CD4-positive, alpha-beta T cell treated with Interleukin-4 for 1 hour (primary cell): ENCODE measurements at places on chromosomes 11 and 22.

GRCh38 chr11:2929950-2930703 is 907 bp upstream of the PHLDA2 start:
- DNase-seq: peak; percentile 31

- no peak for DNase-seq
These were observed 117.9 kb downstream of the MED15 start for GRCh38 chr22:20625270-20625669.

GRCh38 chr11:106727256-106727655 is 291.0 kb downstream of the GUCY1A2 start:
- DNase-seq: no peak

GRCh38 chr22:41505511-41506220 is 36.7 kb downstream of the ACO2 start:
- no peak for DNase-seq

- DNase-seq: no peak
These were observed 894.8 kb downstream of the TBC1D22A start for GRCh38 chr22:47657224-47657623.

- DNase-seq: no peak
These were observed 85.2 kb downstream of the IGLL1 start for GRCh38 chr22:23494930-23495266.

GRCh38 chr11:12517741-12518140 is 140.4 kb downstream of the PARVA start:
- DNase-seq: no peak

DNA sequence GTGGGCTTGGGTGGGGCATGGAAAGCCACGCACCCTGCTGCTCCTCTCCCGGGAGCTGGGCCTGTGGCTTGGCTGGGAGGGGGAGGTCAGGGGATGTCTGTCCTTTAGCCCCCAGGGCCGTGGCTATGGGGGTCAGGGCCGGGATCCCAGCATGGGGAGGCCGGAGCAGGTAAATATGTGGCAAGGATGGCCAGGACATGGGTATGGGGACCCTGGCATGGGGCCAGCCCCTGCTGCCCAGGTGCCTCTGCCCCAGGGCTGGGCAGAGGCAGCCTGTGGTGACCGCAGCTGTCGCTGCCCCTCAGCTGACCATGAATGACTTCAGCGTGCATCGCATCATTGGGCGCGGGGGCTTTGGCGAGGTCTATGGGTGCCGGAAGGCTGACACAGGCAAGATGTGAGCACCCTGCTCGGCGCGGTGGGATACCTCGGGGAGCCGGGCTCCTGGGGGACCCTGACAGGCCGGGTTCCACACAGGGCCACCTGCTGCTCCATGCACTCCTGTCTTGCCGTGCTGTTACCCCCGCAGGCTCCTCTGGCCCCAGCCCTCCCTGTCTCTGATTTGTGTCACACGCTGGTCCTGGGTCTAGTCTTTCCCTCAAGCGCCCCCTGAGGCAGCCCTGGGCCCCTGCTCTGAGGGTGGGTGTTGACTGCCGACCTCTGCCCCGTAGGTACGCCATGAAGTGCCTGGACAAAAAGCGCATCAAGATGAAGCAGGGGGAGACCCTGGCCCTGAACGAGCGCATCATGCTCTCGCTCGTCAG is 8.1 kb upstream of the ANKRD13D start:
- DNase-seq: no peak

DNA sequence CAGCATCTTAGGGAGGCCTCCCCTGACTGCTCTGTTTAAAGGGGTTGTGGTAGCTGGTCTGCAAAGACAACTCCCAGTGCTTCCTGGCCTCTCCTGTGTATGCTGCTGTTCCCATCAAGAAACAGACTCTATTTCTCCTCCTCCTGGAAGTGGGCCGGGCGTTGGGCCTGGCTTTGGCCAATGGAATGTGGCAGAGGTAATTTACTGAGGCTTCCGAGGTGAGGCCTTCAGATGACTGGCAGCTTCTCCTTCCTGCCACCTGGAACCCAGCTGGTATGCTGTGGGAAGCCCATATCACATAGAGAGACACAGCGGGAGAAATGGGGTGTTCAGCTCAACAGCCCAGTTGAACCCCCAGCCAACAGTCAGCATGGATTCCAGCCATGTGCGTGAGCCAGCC is 25.1 kb upstream of the EIF3D start:
- DNase-seq: no peak

- DNase-seq: no peak
These were observed 24.2 kb downstream of the MFNG start for GRCh38 chr22:37461961-37462360.

- DNase-seq: no peak
These were observed 1333.1 kb upstream of the TENM4 start for GRCh38 chr11:80773919-80774318.

- DNase-seq: peak; percentile 59
These were observed 69.4 kb upstream of the FGF3 start for GRCh38 chr11:69888483-69889181.

DNA sequence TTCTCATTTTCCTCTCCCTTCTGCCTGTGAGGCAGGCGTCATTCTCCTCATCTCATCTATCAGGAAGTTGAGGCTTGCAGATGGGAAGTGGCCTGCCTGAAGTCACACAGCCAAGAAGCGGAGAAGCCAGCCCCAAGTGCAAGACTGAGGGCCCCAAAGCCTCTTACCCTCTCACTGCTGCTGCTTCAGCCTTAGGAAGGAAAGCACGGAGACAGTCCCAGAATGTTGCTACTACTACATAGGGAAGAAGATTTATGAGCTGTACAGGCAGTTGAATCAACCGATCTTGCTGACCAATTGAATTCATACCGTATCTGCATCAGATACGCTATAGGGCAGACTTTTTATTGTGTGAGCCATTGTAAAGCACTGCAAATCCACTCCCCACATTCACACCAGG is 89.0 kb downstream of the CWC15 start:
- no peak for DNase-seq

GRCh38 chr22:23245045-23245798 is 64.9 kb downstream of the BCR start:
- no peak for DNase-seq

GRCh38 chr11:59872076-59872475 is 5.8 kb upstream of the TCN1 start:
- DNase-seq: no peak

GRCh38 chr11:96227244-96227643 is 115.8 kb downstream of the MAML2 start:
- DNase-seq: no peak

DNA sequence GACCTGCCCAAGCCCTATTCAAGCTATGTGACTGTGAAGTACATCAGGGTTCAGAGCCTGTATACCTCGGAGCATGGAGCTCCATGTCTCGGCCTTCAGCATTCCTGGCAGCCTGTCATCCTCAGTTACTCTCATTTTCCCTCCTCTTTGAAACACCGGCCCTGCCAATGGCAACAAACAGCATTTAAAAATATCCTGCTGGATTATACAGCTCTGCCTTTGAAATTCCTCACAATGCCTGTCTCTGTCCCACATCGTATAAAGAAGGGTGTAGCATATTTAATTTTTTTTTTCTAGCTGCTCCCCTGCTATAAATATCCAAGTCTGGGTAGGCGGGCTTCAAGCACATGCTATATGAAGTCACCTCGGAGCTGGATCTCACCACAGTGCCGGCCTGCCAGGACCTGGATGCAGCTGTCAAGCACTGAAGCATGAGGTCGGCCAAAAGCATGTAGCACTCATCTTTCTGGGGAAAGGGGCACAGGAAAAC is 11.8 kb downstream of the ABTB2 start:
- no peak for DNase-seq

DNA sequence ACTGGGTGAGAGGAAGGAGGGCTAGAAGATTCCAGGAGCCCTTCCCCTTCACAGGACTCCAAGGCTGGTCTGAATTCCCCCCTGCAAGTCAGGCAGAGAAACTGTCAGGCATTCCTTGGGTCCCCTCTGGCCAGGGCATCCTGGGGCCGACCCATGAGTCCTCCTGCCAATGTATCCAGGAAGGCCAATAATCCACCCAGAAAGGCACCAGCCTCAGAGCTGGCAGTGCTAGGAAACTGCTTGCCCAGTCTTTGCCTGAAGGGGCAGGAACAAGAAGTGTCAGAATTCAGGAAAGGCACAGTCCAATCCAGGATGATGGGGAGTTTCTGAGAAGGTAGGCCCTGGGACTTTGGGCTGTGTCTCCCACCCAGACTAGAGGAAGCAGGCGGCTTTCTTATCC is 41.0 kb downstream of the BUD13 start:
- DNase-seq: no peak

- no peak for DNase-seq
These were observed 4.7 kb downstream of the C11orf87 start for GRCh38 chr11:109426442-109427240.

GRCh38 chr11:118051611-118052461 is 25.0 kb upstream of the TMPRSS4 start:
- DNase-seq: peak; percentile 85

GRCh38 chr11:57798905-57799559 is 37.4 kb downstream of the CTNND1 start:
- peak; percentile 16 for DNase-seq

DNA sequence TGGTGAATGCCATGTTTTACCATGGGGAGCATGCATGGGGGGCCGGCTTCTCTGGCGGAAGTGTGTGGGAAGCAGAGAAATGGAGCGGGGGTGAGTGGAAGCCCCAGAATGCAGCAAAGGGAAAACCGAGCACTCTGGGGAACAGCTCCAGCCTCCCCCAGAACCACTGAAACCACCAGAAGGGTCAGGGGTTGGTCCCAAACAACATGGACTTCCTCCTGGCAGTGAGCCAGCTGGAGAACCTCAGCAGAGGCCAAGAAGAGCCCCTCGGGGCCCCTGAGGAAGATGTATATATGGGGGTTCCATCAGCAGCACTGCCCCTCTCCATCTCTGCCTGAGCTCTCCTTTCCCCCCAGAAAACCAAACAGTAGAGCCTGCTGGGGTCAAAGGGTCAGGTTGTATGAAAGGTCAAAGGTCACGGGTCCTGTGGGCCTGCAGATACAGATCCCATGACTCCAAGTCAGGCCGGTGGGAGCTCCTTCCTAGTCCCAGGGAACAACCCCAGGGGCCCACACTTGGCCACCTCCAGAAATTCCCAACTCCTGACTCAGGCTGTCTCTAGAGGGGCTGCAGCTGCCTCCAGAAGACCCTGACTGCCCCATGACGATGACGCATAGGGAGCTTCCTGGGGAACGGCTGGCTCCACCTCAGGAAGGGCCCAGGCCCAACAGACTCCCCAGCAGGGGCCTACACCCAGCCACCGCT is 48.5 kb upstream of the TIMP3 start:
- DNase-seq: no peak

- DNase-seq: no peak
These were observed 16.8 kb upstream of the RGL4 start for GRCh38 chr22:23673826-23674690.

DNA sequence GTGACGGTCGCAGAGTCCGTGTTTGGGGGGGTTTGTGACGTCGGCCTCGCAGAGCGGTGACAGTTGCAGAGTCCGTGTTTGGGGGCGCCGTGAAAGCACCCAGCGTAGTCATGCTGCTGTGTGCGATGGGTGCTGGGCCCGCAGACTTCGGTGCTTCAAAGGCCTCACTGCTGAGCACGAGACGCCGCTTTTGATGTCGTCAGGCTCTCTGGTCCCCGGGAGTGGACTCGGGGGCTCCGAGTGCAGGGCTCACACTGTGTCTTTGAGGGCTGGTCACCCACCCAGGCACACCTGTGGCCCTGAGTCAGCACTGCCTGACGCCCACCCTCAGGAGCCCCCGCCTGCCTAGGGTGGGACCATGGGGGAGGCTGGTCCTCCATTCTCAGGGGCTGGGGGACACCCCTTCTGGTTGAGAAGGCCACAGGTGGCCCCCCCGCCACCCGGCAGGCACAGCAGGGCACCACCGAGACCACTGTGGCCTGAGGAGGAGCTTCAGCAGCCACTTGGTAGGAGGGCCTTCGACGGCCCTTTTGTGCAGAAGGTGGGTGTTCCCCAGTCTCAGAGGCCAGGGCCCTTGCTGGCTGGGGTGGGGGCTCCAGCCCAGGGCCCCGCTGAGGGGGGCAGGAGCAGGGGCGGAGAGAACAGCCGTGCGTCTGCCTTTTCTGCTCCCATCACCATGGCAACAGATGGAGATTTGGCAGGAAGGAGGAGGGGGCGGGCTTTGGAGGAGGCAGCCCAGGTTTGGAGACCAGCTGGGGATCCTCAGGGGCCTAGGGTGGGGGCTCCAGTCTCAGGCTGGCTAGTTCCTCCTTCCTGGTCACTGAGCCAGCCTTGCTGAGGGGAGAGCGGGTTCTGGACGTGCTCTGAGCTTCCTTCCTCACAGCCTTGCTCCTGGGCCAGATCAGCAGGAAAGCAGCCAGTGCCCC is 20.9 kb downstream of the BRSK2 start:
- DNase-seq: no peak

DNA sequence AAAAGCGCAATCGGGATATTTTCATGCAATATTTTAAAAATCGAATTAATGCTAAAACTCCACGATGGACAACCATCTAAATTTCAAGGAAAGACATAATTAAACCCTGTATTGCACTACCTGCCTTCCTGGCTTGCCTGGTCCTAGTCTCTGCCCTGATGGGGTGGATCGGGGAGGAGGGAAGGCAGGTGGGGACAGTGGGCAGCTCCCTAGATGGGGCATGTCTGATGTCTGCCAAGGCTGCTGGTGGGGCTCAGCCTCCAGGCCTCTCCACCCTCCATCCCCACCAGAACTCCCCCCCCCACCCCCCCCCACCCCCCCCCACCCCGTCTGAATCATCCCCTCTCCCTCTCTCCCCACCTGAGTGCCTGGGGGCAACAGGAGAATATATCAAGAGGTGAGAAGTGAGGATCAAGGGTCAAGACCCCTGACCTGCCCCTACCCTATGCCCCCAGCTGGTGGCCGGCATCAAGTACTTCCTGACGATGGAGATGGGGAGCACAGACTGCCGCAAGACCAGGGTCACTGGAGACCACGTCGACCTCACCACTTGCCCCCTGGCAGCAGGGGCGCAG is 650 bp downstream of the CST6 start:
- no peak for DNase-seq

DNA sequence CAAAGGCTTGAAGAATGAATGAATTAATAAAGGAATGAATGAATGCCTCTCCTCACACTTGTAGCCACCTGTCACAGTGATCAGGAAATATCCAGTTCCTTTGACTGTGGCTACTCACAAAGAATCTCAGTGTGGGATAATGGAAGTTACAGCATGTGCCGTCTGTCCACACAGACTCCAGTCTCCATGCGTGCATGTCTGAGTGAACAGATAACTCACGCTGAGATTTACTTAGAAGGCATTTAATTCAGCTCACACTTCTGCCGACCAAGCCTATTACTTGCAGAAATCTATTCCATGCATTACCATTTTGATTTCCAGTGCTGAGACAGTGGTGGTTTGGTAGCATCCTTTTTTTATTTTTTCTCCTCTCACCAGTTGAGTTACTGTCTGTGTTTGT is 32.3 kb upstream of the HMGXB4 start:
- no peak for DNase-seq

- no peak for DNase-seq
These were observed 18.3 kb upstream of the TMPRSS4 start for GRCh38 chr11:118058311-118059245.

GRCh38 chr11:102981324-102981910 is 25.9 kb upstream of the MMP13 start:
- DNase-seq: no peak

- DNase-seq: no peak
These were observed 65.4 kb downstream of the SMIM38 start for GRCh38 chr11:69221086-69221485.
